ENCODE measurements at places on chromosomes 1 and 21. TPM values are rescaled to one million over a fixed set of nuclear protein-coding genes. Genes with fewer than 3 reads are reported as not detected.

Gene DISC1
- total RNA-seq = 5.3 TPM

Gene HRNR
- total RNA-seq = under 0.01 TPM

Gene CYP2J2
- total RNA-seq = 1.1 TPM

Gene CFHR2
- total RNA-seq = 0.09 TPM

Gene SLFNL1
- 0.19 TPM for total RNA-seq

Gene CFAP74
- 0.09 TPM for total RNA-seq

Gene PTGER3
- 0.57 TPM for total RNA-seq

Gene AJAP1
- total RNA-seq = 0.09 TPM

Gene HOOK1
- 4.7 TPM for total RNA-seq

Gene CD5L
- total RNA-seq = 1.2 TPM

Gene LYST
- 67.4 TPM for total RNA-seq

Gene TRIM45
- 1.1 TPM for total RNA-seq

Gene SFN
- total RNA-seq = 16.7 TPM

Gene ADAMTSL4
- total RNA-seq = 0.80 TPM

Gene CCDC185
- total RNA-seq = not detected

Gene GRHL3
- 0.90 TPM for total RNA-seq

Gene RPS8
- 3,262 TPM for total RNA-seq
